ENCODE measurements at places on chromosomes 7 and 10. TPM values are rescaled to one million over a fixed set of nuclear protein-coding genes. Genes with fewer than 3 reads are reported as not detected.
A peak's percentile ranks its signal among the peaks of the same experiment; 100 is the strongest.

Gene FBXO24
- 1.8 TPM for total RNA-seq

Gene ADCY1
- 1.1 TPM for total RNA-seq

DNA sequence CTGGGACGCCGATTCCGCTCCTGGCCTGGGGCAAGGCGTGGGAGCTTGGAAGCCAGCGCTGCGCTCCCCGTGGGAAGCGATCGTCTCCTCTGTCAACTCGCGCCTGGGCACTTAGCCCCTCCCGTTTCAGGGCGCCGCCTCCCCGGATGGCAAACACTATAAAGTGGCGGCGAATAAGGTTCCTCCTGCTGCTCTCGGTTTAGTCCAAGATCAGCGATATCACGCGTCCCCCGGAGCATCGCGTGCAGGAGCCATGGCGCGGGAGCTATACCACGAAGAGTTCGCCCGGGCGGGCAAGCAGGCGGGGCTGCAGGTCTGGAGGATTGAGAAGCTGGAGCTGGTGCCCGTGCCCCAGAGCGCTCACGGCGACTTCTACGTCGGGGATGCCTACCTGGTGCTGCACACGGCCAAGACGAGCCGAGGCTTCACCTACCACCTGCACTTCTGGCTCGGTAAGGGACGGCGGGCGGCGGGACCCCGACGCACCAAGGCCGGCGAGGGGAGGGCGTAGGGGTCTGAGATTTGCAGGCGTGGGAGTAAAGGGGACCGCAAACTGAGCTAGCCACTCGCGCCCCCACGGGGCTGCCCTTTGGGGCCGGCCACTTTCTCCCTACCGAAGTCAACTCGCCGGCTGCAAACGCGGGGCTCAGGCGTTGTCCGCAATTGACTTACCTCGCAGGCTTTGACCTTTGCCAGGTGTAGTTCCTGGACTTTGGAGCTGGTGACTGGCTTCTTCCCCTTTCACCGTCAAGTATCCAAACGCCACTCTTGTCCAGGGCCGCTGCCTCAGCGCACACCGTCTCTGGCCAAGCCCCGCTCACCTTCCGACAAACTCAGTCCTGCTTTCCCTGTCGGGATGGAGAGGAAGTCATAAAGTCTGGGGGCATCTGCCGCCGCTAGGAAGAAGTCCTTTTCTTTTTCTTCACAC, at the start of gene SCIN:
Gene SCIN, plus strand, starts transcription at position 187 of the 928 bp plus-strand sequence. Its CDS starts 67 bp downstream, at position 254.
- H3K4me3 ChIP-seq = peak within 1 kb of the TSS; percentile 43
- peak within 1 kb of the TSS; percentile 53 for H3K27ac ChIP-seq
- peaks cover 6% of the 10 kb centered on the region for H3K4me1 ChIP-seq
- DNase-seq = peak; percentile 85
- H3K27me3 ChIP-seq = no peaks in the 10 kb centered on the region
- H3K36me3 ChIP-seq = no peaks in the 10 kb centered on the region

DNA sequence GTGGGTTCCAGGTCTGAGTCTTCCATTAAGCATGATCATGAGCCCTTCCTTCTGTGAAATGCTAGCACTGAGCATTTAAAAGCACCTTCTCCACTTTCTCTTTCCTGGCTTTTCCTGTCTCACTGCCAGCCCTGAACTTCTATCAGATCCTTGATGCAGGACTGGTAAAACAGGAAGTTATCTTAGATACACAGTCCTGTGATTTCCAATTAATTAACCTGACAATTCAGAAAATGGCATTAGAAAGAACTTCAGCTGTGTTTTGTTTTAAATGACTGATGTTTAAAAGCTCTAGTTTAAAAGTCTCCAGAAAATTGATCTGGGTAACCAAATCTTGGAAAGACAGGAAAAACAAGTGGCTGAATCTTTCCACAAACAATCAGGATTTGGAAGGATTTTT, 79.0 kb upstream of the MACROH2A2 start:
- H3K36me3 ChIP-seq = no peaks in the 10 kb centered on the region
- H3K27ac ChIP-seq = no peak overlapping the region
- no peaks in the 10 kb centered on the region for H3K4me1 ChIP-seq
- no peak overlapping the region for H3K4me3 ChIP-seq
- DNase-seq = no peak
- no peaks in the 10 kb centered on the region for H3K27me3 ChIP-seq

GRCh38 chr7:44400033-44400511, 74.7 kb upstream of the CAMK2B start:
- H3K27me3 ChIP-seq = no peaks in the 10 kb centered on the region
- no peaks in the 10 kb centered on the region for H3K4me1 ChIP-seq
- no peak overlapping the region for H3K27ac ChIP-seq
- H3K36me3 ChIP-seq = no peaks in the 10 kb centered on the region
- no peak for DNase-seq

GRCh38 chr7:120864141-120864900, 6.4 kb upstream of the TSPAN12 start:
- H3K4me1 ChIP-seq = peaks cover 4% of the 10 kb centered on the region
- no peak for DNase-seq
- H3K27me3 ChIP-seq = no peaks in the 10 kb centered on the region
- no peaks in the 10 kb centered on the region for H3K36me3 ChIP-seq
- no peak overlapping the region for H3K4me3 ChIP-seq

Measured in colonic mucosa (tissue), 4 donors.